ENCODE measurements at places on chromosomes 11 and 22.

GRCh38 chr11:117888139-117888566, 11.7 kb upstream of the FXYD6 start:
- no peak for DNase-seq

- DNase-seq = no peak
Observed at GRCh38 chr11:2674658-2675131, 25.1 kb downstream of the KCNQ1OT1 start.

GRCh38 chr11:102286292-102286691, 31.0 kb upstream of the BIRC3 start:
- no peak for DNase-seq

DNA sequence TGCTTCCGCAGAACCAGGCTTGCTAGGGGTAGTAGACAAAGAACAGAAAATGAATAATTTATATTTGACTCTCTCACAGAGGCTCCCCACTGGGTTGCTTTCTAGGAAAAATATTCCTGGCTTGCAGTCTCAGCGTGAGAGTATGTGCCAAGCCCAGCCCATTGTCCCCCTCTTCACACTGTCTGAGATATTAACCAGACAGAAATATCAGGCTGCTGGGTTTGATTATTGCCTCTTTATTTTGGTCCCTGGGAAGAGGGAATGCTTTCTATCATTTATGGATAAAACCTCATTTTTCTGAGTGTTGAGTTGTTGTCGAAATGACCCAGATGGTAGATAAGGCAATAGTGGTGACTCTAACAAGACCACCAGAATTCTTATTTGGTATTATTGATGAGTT, 367.9 kb downstream of the METTL15 start:
- no peak for DNase-seq

DNA sequence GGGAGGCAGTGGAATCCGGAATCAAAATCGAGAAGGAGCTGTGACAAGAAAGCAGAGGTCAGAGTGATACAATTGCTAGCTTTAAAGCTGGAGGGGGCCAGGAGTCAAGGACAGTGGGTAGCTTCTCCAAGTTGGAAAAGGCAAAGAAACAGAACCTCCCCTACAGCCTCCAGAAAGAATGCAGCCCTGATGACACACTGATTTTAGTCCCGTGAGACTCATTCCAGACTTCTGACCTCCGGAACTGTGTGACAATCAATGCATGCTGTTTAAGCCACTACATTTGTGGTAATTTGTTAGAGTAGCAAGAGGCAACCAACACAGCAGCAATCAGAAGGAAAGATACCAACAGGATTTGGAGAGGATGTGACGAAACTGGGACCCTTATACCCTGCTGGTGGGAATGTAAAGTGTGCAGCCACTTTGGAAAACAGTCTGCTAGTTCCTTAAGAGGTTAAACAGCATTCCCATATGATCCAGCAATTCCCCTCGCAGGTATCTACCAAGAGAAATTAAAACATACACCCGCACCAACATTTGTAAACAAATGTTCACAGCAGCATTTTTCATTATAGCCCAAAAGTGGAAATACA, 66.7 kb downstream of the DSCAML1 start:
- DNase-seq = no peak
